ENCODE measurements at places on chromosomes 11 and 22.
A peak's percentile ranks its signal among the peaks of the same experiment; 100 is the strongest.

DNA sequence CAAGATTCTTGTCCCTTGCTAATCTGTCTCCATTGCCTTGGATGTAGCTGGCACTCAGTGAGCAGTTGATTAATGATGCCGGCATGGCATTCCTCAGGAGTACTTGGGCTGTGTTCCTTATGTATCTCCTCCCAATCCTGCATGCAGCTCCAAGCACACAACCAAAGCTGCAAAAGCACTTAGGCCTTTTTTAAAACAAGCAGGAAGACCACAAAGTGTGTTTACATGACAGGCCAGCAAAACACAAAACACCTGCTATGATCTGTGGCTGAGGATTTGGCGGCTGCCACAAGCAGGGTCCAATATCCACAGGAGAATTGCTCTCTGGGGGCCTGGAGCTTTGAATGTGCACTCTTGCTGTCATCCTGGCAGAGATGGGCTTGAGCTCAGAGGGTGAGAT lies 8.9 kb downstream of the ABTB2 start:
- no peak for DNase-seq

DNA sequence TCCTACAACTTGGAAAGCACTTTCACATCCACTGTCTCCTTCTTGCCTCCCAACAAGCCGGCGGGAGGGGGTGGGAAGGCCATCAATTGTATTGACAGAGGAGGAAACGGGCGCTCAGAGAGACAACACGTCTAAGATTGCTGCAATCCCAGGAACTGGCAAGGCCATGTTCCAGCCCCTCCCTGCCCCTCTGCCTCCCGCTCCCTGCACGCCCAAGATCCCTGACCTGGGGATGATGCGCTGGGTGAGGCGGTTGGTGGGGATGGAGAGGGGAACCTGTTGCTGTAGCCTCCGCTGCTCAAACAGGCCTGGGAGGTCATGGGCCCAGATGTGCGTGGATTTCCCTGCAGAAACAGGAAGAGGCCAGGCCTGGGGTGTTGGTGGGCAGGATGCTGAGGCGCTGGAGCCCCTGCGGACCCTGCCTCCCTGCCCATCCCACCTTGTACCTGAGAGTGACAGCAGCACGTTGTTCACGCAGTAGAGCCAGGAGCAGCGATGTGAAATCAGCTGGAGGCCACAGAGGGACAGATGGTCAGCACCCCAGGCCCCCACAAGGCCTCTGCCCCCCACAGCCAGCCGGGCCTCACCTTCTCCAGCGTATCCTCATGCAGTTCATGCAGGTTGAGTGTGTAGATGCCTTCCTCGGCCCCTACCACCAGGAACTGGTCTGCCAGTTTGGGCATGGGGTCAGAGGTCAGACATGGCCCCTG lies 6.8 kb downstream of the MAP4K2 start:
- DNase-seq, result no peak

DNA sequence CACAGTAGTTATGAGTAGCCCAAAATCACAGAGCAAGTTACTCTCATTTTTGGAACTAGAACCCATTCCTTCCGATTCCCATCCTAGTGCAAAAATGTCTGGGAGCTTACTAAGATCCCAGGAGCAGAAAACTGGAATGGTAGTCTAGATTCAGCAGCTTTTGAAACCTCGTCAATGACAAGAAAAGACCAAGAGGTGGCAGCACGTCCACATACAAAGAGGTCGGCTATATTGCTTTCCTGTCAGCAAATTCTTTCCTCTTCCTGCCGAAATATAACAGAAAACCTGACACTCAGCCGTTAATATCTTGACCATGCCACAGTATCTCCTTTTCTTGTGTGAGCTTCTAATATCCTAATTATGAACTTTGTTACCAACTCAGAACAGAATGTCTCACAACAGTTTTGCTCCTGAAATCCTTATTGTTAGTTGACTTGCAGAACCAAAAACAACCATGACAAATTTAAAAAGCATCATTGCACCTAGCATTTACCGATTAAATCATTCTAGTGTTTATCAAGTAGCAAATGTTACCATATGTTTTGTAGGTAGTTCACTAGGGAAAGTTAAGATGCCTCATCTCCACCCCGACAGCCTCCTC lies 92.8 kb upstream of the OR9G4 start:
- peak; percentile 50 for DNase-seq

DNA sequence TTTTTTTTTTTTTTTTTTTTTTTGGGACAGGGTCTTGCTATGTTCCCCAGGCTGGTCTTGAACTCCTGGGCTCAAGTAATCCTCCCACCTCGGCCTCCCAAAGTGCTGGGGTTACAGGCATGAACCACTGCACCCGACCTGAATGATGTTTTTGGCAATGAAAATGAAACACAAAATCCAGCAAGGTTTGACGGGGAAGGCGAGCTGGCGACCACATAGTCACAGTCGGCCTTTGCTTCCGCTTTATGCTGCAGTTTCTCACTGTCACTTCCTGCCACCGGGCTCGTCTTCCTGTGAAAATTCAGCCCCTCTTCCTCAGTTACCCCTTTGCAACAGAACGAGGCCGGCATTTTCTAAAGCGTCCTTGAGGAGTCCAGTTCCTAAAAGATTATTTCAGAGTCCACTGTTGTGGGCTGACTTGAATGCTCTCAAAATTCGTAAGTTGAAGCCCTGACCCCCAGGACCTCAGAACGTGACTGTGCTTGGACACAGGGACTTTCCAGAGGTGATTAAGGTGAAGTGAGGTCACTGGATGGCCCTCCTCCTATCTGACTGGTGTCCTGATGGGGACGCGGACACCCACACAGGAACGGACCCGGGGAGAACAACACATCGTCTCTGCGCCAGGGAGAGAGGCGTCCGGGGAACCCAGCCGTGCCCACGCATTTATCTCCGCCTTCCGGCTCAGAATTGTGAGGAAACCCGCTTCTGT lies 2.9 kb upstream of the BID start:
- DNase-seq, result no peak

- no peak for DNase-seq
Measured at GRCh38 chr22:33036881-33037280, 21.3 kb downstream of the SYN3 start.

DNA sequence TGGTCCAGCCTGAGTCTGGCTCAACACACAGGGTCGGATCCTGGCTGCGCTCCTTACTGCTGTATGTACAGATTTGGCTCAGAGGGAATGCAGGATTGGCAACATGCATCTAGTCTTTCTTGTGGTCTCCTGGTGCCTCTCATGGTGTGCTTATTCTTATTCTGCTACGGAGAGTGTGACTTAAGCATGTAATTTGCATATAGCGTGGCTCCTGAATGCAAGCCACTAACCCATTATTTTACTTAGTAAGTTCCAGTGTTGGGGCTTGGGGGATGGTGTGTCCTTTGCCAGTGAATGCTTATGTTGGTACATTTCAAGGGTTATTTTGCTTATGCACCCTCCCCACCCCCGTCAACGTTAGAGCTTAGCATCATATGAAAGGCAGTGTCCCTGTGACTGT lies 51.2 kb downstream of the PTPRJ start:
- DNase-seq, result no peak

GRCh38 chr11:122179961-122180834 lies 64.2 kb upstream of the BLID start:
- peak; percentile 48 for DNase-seq

All from ACHN (cell line).